ENCODE measurements at places on chromosomes 13 and 19.

GRCh38 chr19:55640577-55641425 lies at the start of gene ZNF580:
Gene ZNF580 (plus strand): TSS chr19:55641002. CDS start chr19:55642509, 1,507 bp downstream.
- DNase-seq, result no peak

DNA sequence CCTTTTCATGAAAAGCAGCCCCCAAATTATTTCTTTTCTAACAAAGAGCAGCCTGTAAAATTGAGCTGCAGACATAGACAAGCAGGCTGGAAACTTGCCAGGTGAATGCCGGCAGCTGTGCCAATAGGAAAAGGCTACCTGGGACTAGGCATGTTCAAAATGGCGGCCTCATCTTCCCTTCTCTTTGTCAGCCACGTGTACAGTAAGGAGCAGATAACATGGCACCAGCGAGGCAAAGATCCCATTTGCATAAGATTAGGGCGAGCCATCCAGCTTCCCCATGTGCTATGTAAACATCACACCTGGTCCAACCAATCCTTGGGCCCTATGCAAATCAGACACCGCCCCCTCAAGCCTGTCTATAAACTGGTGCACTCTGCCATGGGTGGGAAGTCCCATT lies 31.2 kb upstream of the CACNA1A start:
- no peak for DNase-seq

DNA sequence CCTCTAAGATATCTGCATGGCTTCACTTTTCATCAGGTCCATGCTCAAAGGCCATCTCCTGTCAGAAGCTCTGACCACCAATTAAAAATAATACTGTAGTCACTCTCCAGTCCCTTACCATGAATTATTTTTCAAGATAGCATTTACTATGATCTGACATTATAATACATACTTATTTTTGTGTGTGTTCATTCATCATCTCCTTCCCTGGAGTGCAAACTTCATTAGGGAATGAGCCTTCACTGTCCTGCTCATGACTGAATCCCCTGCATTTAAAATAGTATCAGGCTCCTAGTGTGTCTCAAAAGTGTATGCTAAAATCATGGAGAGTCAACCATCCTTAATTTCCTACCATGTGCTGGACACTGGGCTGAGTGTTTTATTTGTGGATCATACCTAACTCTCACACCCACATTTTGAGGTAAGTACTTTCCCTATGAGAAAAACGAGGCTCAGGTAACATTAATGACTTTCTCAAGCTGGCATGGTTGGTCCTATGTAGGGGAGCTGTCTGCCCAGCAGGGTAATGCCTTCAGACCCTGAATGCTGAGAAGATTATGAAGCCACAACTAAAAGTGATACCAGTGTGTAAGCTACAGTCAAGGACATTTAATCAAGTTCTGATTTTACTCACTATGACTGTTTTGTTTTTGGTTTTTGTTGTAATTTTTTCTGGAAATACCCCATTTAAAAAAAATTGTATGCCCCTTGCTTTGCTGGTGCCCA lies 16.3 kb downstream of the PLA2G4C start:
- DNase-seq, result no peak

GRCh38 chr13:114313061-114313860 lies 1.0 kb upstream of the CHAMP1 start:
- peak; percentile 45 for DNase-seq

DNA sequence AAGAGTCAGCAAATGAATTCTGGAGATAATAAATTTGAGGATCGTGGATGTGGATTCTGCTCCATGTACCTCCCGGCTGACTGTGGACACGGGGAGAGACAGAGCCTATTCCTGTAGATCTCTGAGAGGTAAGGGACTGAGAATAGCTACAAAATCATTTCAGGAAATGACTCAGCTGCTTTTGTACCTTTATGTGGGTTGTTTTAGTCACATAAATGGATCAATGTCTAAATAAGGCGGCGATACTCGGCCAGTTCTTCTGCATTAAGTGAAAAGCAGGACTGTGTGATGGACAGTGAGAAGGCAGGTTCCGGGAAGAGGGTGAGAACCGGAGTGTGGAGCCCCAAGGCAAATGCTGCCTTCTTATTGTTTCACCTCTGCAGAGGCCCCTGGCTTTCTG lies 128.1 kb downstream of the EFNB2 start:
- DNase-seq, result no peak

- no peak for DNase-seq
Measured at GRCh38 chr13:77776704-77777103, 79.2 kb downstream of the SLAIN1 start.

DNA sequence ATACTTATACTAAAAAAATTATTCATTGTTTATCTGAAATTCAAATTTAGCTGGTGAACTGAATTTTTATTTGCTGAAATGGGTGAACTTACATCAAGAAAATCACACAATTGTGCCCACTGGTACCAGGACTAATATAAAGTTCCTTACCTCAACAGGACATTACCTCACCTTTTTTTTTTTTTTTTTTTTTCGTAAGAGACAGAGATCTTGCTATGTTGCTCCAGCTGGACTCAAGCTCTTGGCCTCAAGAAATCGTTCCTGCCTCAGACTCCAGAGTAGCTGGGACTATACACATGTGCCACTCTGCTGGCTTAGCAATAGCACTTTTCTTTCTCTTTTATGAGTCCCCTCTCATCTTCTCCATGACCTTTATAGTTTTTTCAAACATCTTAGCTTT lies 22.5 kb upstream of the NDFIP2 start:
- DNase-seq, result no peak

GRCh38 chr19:39506598-39506943 lies 7.8 kb downstream of the DLL3 start:
- no peak for DNase-seq

DNA sequence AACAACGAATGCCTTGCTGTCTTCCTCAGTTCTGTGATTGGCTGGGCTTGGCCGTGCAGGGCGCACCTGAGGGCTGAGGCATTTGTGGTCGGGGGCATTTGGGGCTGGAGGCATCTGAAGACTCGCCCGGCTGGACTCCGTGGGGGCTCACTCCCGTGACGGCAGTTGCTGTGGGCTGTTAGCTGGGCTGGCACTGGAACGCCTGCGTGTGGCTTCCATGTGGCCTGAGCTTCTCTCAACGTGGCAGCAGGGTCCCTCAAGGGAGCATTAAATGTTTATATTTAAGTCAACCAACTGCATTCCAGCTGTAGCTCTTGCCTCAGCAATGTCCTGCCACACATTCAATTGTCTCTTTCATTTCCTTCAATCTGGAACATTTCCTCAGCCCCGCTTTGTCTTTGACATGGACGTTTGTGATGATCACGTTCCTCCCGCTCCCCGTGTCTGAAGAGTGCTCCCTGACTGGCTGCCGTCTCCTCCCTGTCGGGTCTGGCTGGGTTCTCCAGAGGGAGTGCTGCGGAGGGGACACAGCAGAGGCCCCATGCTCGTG lies 21.0 kb downstream of the CCDC8 start:
- no peak for DNase-seq

All from stimulated activated CD4-positive, alpha-beta T cell treated with anti-CD3 and anti-CD28 coated beads, Interleukin-15, amount 100 ng/mL, for 48 hours (primary cell).